ENCODE measurements at places on chromosomes 3 and 15. TPM values are rescaled to one million over a fixed set of nuclear protein-coding genes. Genes with fewer than 3 reads are reported as not detected.

GOLGA8R gene
- 1.6 TPM for total RNA-seq

- DNase-seq, result peak; percentile 84
These were observed 171.8 kb upstream of the CDIN1 start for GRCh38 chr15:36407647-36408046.

DNA sequence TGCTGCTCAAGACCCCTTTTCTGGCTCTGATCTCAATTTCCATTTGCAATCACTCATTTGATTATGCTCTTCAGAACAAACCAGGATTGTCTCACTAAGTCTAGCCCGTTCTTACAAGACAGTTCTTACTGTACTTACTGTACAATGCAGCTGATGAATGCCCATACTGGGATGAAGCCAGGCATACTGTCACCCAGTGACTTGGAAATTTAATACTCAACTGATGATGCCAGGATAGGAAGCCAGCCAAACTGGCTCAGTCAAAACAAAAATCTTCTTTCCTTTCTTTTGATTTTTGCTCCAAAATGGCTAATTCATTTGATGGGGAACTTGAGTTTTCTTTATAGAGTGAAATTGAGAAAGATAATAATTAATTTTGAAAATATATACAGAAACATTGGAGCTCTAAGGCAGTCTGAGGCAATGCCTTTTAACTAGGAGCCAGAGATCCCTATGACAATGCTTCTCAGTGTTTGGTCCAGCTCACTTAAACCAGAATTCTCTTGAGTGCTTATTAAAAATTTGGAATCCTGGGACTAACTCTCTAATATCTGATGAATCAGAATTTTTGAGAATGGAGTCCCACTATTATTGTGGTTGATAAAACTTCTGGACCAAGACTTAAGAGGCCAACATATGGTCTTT is 265.6 kb upstream of the THBS1 start:
- no peak for DNase-seq

DNA sequence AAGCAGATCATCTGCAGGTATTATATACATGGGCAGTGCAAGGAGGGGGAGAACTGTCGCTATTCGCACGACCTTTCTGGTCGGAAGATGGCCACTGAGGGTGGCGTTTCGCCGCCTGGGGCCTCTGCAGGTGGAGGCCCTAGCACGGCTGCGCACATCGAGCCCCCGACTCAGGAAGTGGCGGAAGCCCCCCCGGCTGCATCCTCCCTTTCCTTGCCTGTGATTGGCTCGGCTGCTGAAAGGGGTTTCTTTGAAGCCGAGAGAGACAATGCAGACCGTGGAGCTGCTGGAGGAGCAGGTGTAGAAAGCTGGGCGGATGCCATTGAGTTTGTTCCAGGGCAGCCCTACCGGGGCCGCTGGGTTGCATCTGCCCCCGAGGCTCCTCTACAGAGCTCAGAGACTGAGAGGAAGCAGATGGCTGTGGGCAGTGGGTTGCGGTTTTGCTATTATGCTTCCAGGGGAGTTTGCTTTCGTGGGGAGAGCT is 639 bp downstream of the MKRN3 start:
- DNase-seq, result no peak

DNA sequence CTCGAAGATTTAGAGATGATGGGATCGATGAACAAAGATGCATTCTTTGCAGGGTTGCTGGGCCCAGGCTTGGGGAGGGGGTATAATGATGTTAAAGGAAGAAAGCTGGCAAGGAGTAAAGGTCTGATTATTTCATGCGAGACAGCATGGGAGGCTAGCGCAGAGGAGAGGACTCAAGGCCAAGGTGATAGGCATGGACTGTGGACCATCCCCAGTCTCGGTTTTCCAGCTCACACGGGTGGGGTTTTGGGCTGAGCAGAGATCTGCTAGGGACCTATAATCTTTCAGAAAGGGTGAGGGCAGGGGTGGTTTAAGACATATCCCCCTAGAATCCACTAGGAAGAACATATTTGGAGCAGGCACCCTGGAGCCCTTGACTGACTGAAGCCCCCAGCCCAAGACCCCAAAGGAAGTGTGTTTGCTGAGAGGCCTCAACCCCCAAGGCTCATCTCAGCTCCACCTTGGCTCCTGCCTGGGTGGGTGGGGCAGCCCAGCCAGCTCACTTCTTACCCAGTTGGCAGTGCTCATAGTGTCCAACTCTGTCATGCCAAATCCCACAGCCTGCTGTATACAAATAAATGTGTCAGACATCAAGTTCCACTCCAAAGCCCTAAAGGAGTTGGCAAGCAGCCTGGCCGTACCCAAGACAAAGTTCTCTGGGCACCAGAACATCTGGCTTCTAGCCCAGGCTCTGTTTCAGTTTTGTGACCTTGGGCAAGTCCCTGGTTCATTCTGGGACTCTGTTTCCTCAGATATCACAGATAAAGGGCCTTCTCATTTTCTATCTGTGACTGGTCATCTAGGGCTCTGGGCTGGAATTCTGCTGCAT is 17.9 kb downstream of the ACSBG1 start:
- no peak for DNase-seq

DNA sequence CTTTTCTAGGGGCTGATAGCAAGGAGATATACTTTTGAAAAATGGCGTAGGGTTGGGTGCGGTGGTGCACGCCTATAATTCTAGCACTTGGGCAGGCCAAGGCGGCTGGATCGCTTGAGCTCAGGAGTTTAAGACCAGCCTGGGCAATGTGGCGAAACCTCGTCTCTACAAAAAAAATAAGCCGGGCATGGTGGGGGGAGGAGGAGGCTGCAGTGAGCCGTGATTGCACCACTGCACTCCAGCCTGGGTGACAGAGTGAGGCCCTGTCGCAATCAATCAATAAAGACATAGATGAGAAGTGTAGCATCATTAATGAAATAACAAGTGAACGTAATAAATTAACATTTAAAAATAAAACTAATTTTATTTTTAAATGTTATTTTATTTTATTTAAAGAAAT is 134.6 kb downstream of the SLCO3A1 start:
- DNase-seq, result no peak

- no peak for DNase-seq
These were observed 78.5 kb upstream of the CHD2 start for GRCh38 chr15:92821491-92822116.

SNRK gene
- 14.8 TPM for total RNA-seq

- no peak for DNase-seq
These were observed 79.4 kb upstream of the THBS1 start for GRCh38 chr15:39501366-39502081.

DNA sequence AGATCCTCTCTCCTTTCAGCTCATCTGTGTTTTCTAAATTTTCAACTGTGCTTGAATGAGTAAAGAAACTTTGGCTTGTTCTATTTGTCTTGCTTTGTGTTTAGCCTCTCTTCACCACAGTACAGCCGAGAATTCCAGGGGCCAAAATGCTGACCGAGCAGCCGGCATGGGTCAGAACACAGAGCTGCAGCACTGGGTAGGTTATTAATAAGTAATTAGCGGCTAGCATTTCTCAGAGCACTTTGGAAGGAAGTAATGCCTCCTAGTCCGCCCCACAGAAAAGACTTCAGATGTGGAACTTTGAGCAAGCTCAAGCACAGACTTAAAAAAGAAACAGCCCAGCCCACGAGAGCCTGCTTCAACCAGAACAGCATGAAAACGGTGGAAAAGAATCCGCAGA is 343.9 kb downstream of the ARRDC4 start:
- no peak for DNase-seq

GRCh38 chr3:87674397-87675161 is 384.2 kb downstream of the CGGBP1 start:
- DNase-seq, result no peak

NOX5 gene
- not detected for total RNA-seq

DNA sequence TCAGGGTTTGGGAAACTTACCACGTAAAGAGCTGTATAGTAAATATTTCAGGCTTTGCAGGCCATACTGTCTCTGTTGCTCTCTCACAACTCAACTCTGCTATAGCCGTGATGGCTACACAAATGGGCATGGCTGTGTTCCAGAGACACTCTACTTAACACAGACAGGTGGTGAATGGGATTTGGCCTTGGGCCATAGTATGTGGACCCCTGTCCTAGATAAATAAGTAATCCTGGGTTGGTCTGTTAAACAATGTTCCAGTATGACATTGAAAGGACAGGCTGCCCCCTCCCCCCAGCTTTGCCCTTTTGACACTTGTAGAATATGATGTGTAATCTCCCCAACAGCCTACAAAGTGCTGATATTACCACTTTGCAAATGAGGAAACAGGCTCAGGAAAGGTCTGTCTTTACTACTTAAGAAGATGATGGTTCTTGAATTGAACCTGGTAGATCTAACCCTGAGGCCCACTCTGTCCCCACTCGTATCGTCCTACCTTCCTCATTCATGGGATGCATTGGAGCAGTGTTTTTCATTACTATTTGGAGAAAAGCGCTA is 38.4 kb downstream of the SLCO3A1 start:
- no peak for DNase-seq

SLC6A11 gene
- 0.05 TPM for total RNA-seq

TAGLN3 gene
- total RNA-seq, result not detected

DNA sequence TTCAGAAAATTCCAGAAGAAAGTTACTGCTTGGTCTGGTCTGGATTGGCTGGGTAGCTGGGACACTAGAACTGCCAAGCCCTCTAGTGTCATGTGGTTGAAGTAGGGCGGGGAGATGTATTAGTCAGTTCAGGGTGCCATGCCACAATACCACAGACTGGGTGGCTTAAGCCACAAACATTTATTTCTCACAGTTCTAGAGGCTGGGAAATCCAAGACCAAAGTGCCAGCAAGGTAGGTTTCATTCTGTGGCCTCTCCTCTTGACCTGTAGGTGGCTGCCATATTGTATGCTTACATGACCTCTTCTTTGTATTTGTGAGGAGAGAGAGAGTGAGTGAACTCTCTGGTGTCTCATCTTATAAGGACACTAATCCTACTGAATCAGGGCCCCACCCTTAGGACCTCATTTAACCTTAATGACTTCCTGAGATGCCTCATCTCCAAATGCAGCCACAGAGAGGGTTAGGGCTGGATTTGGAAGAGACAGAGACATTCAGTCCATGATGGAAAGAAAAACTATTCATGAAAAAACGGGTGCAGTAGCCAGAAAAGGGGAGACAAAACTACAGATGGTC is 18.1 kb upstream of the ZSCAN2 start:
- peak; percentile 33 for DNase-seq

DTWD1 gene
- total RNA-seq, result 26.0 TPM

CLDN18 gene
- total RNA-seq, result not detected

SNX22 gene
- total RNA-seq, result 0.05 TPM

TM4SF18 gene
- total RNA-seq, result 2.4 TPM

CHRFAM7A gene
- total RNA-seq, result not detected

GRCh38 chr3:38614091-38614490 is 35.4 kb downstream of the SCN5A start:
- no peak for DNase-seq

MKRN3 gene
- total RNA-seq, result 0.38 TPM

DNA sequence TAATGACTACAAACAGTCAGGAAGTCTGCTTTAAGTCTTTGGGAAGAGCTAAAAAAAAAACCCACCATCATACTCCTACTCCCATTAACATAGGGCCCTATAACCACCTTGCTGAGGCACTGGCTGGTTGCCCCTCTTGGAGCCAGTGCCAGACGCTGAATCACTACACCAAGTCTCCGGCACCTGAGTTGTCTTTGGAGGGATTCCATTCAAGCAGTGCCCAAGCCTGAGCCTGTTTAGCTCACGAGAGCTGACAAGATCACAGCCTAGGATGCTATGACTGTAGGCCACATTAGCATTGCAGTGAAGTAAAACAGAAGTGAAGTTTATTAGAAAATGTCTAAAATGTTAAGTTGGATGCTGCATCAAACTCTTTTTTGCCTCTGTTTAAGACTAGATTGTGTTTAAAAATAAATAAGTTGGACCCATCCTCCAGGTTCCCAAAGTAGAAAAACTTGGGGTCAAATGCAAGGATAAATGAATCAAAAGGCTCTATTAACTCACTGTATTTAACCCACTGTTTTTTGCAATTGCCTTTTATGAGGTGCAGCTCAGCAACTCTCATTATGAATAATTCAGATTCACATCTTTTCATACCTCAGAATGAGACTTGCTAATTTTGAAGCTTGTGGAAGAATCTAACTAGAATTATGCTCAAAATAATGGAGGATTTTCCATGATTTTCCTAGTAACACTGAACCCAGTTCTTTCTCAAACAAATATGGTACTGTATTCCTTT is 461.9 kb downstream of the FOXP1 start:
- DNase-seq, result no peak

GRCh38 chr15:86837294-86838061 is 757.8 kb downstream of the AGBL1 start:
- DNase-seq, result no peak

CHRM5 gene
- total RNA-seq, result not detected

- no peak for DNase-seq
These were observed 16.8 kb downstream of the LRRN1 start for GRCh38 chr3:3816034-3816433.

DNA sequence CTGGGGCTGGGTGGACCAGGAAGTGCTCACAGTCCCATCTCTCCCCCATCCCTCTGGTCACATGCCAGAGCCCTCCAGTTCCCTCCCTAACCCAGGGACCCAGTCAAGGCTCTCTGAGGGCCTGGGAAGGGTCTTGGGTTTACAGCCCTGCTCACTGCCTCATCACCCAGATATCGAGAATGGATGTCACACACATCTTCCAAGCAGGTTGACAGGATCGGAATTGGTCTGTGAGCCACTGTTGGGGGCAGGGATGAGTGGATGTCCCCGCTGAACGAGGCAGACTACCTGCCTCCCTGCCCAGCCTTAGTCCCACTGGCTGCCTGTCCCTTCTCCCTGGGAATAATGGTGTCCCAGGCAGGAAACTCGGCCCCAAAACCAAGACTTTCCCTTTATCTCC is 20.0 kb upstream of the GOLGA6C start:
- peak; percentile 36 for DNase-seq

GRCh38 chr3:9037144-9037711 is 74.0 kb upstream of the RAD18 start:
- no peak for DNase-seq

GRCh38 chr3:182609575-182610156 is 183.6 kb upstream of the ATP11B start:
- DNase-seq, result no peak

DNA sequence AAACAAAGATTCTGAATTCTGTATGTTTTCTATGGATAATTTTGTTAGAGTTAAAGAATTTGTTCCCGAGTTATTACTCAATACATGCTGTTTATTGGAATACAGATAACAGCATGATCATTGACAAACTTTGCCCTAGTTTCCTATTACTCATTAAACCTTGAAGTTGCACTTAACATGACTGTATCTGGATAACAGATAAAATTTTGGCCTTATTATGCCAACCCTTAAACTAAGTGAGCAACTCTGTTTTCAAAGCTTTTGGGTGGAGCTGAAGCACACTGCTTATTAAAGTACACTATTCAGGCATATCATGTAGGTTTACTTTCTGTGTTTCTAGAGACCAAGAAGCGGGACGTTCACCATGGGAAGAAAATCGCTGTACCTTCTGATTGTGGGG is at the start of gene AADAC:
AADAC (plus strand) TSS at position 318 of the 400 bp plus-strand sequence; CDS start at position 365, 47 bp downstream.
- DNase-seq, result no peak
